Prostate gland (tissue), 2 donors: ENCODE measurements at places on chromosomes 7 and 10. TPM values are rescaled to one million over a fixed set of nuclear protein-coding genes. Genes with fewer than 3 reads are reported as not detected.

RAB19 gene
- 0.80 TPM for total RNA-seq

LIPM gene
- total RNA-seq: not detected

C7orf33 gene
- not detected for total RNA-seq

PIK3AP1 gene
- 15.6 TPM for total RNA-seq

ASAH2 gene
- total RNA-seq: 1.9 TPM

HOXA11 gene
- total RNA-seq: 9.8 TPM

CLCN1 gene
- total RNA-seq: 0.23 TPM

RABGEF1 gene
- total RNA-seq: 49.6 TPM

RTKN2 gene
- total RNA-seq: 3.6 TPM

PNLIPRP2 gene
- not detected for total RNA-seq

MICALL2 gene
- total RNA-seq: 42.0 TPM

- H3K27ac ChIP-seq: peak overlapping the region; percentile 36
- no peaks in the 10 kb centered on the region for H3K27me3 ChIP-seq
- DNase-seq: no peak
- H3K4me3 ChIP-seq: no peak overlapping the region
Measured at GRCh38 chr7:128450409-128450808, 5.3 kb upstream of the HILPDA start.

DNA sequence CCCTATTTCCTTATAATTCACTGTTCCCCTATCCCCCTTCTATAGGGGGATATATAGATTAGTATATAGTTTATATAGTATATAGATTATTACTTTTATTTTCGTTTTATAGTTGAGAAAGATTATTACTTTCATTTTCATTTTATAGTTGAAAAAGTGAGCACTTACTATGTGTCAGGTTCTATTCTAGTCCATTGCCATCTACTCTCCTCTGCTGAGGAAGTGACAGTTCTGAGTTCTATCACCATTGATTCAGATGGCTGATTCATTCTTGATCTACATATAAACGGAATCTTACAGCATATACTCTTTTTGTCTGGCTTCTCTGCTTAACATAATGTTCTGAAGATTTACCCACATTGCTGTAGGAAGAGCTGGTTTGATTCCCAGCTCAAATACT is 20.7 kb upstream of the CAV2 start:
- no peaks in the 10 kb centered on the region for H3K4me1 ChIP-seq
- H3K4me3 ChIP-seq: no peak overlapping the region
- DNase-seq: no peak
- no peak overlapping the region for H3K27ac ChIP-seq
- H3K36me3 ChIP-seq: no peaks in the 10 kb centered on the region

DNA sequence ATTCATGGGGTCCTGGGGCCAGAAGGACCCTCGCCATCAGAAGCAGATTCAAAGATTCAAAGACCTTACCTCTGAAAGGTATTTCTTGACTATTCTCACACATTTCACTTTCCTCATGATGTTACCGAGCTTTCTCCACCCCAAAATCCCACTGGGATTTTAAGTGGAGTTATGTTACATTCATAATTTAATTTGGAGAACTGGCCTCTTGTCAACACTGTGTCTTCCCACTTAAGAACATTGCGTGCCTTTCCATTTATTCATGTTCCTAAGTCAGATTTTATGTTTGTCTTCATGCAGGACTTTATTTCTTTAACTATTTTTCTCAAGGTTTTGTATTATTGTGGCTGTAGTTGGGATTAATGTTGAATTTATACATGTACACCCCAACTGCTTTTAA is 123.5 kb upstream of the BMPER start:
- H3K27me3 ChIP-seq: no peaks in the 10 kb centered on the region
- peak overlapping the region; percentile 5 for H3K27ac ChIP-seq
- H3K4me3 ChIP-seq: no peak overlapping the region
- DNase-seq: no peak

DNA sequence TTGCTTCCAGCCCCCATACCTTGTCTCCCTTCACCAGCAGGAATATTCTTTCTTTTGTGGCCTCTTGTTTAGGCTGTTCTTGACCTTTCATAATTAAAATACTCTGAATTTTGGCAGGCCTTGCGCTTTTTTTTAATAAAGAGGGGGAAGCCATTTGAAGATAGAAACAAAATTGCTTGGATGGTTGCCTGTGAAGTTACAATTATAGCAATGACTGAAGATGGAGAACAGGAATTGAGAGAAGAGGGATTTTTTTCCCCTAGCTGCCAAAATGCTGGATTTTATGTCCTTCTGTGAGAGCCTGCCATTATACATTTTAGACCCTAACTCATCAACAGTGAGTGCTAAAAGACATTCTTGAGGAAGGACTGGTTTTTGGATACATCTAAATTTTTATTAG is 24.8 kb downstream of the FGFBP3 start:
- H3K4me3 ChIP-seq: no peak overlapping the region
- DNase-seq: no peak
- H3K27ac ChIP-seq: no peak overlapping the region
- H3K27me3 ChIP-seq: no peaks in the 10 kb centered on the region
- no peaks in the 10 kb centered on the region for H3K36me3 ChIP-seq

GRCh38 chr7:55155351-55156117 is 136.7 kb downstream of the EGFR start:
- no peak for DNase-seq
- H3K27ac ChIP-seq: no peak overlapping the region
- H3K4me1 ChIP-seq: no peaks in the 10 kb centered on the region
- H3K4me3 ChIP-seq: no peak overlapping the region

GRCh38 chr7:140778975-140779374 is 82.5 kb downstream of the NDUFB2 start:
- no peak overlapping the region for H3K27ac ChIP-seq
- no peak overlapping the region for H3K4me3 ChIP-seq
- no peaks in the 10 kb centered on the region for H3K36me3 ChIP-seq
- no peak for DNase-seq

DNA sequence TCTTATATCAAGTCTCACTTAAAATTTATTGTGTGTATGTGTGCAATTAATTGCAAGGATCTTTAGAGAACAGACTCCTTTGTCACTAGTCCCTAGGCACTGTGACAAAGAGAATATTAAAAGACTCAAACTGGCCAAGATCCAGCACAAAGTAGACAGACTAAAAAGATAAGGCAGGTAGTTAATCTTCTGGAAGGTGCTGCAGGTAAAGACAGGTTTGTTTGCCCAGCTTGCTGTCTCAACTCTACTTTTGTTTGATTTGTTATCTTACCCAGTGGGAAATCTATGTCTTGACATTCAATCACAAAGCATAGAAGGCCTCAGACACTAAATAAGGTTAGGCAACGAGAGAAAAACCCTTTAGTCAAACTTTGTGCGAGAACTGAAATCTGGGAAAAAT is 807.9 kb upstream of the LRRN3 start:
- no peak overlapping the region for H3K4me3 ChIP-seq
- H3K27me3 ChIP-seq: no peaks in the 10 kb centered on the region
- no peaks in the 10 kb centered on the region for H3K4me1 ChIP-seq
- H3K36me3 ChIP-seq: no peaks in the 10 kb centered on the region
- peak; percentile 78 for DNase-seq

DNA sequence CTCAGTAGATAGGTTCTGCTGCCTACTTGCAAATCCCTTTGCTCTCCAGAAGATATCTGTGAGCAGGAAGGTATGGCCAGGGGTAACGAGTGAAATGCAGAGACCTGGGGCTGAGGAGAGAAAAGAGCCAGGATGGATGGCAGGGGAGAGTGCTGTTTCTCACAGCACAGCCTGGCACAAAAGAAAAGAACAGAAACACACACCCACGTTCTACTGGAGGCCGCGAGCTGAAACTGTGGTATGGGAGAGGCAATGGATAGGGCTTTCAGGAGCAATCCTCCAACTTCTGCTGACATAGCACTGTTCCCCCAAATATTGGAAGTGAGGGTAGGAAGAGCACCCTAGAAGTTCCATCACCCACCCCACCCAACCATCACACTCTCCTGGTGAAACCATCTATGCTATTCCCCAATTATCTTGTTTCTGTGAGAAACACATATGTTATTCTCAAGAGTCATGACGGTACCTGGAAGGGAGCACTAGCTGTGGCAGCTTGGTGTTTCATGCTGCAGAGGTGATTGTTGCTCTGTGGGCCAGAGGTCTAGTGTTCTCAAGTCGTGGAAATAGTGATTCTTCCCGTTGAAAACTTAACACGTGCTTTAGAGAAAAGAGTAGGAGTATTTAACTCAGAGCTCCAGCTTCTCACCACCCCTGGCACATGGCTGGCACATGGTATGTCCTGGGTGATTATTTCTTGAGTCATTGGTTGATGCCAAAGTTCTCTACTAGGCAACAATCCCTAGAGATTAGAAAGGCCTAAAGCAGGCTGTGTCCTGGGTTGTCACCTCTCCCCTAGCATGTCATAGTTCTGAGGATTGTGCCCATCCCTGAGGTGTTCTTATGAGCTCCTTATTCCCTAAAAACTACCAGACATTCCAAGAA is 198.3 kb downstream of the PLXNA4 start:
- H3K27ac ChIP-seq: no peak overlapping the region
- H3K36me3 ChIP-seq: no peaks in the 10 kb centered on the region
- no peaks in the 10 kb centered on the region for H3K4me1 ChIP-seq
- H3K4me3 ChIP-seq: no peak overlapping the region
- H3K27me3 ChIP-seq: no peaks in the 10 kb centered on the region

GRCh38 chr7:79936281-79936983 is 198.2 kb upstream of the GNAI1 start:
- no peak overlapping the region for H3K4me3 ChIP-seq
- H3K27ac ChIP-seq: no peak overlapping the region
- no peaks in the 10 kb centered on the region for H3K27me3 ChIP-seq
- no peaks in the 10 kb centered on the region for H3K4me1 ChIP-seq

DNA sequence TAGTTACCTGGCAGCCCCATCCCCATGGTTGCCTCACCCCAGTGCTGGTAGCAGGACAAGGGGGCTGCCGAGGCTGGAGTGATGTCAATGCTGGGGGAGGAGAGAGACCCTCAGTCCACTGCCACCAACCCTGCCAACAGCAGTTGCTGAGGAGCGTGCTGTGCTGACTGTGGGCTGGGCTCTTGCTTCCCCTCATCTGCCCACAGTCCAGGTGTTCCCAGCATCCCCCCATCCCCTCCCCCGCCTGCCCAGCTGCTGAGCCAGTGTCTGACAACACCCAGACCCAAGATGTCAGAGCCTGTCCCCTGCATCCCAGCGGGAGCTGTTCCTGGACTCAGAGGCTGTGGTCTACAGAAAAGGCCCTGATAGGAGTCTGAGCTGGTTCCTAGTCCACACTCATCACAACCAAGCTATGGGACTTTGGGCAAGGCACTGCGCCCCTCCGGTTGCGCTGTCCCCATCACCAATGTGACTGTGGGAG is 14.6 kb upstream of the PSAP start:
- H3K36me3 ChIP-seq: no peaks in the 10 kb centered on the region
- no peak overlapping the region for H3K4me3 ChIP-seq
- no peaks in the 10 kb centered on the region for H3K4me1 ChIP-seq
- DNase-seq: no peak
- H3K27ac ChIP-seq: no peak overlapping the region

DNA sequence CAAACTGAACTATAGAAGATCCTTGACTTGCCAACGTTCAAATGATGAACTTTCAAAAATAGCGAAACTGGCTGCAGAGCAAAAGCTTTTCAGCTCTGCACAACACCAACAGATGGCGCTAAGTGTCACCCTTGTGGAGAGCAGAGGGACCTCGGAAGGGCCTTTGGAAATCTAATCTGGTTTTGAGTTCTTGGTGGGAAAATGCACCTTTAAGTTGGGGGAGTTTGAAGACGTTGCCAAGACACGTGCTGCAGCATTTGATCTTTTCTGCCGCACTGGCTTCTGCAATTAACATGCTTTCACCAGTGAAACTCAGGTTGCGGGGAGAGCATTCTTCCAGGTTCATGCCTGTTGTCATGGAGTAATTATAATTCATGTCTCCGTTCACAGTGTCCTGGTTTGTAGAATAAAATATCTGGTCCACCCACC is 26.3 kb upstream of the WDR11 start:
- H3K4me1 ChIP-seq: no peaks in the 10 kb centered on the region
- no peak overlapping the region for H3K4me3 ChIP-seq
- H3K27me3 ChIP-seq: no peaks in the 10 kb centered on the region
- DNase-seq: peak; percentile 5
- H3K27ac ChIP-seq: no peak overlapping the region

DNA sequence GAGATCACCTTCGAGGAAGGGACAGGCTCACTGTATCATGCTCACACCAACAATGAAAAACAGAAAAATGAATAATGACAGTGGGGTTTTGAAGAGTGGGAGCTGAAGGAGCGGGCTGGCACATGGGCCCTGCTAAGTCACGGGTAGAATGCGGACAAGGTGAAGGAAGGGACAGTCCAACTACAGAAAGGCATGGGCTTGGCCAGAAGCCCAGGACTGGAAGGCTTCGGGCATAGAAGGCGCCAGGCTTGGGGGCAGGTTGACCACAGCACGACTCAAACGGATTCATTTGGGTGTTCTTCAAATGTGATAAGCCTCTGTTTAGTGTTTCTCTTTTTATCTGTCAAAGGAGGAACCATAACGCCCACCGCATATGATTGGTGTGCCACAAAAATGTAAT is 509.5 kb downstream of the CCSER2 start:
- H3K4me1 ChIP-seq: no peaks in the 10 kb centered on the region
- H3K4me3 ChIP-seq: no peak overlapping the region

GRCh38 chr7:101588131-101588935 is 40.8 kb downstream of the MYL10 start:
- H3K36me3 ChIP-seq: no peaks in the 10 kb centered on the region
- no peaks in the 10 kb centered on the region for H3K27me3 ChIP-seq
- no peak overlapping the region for H3K27ac ChIP-seq

GRCh38 chr7:34198231-34198641 is 292.9 kb downstream of the BMPER start:
- no peaks in the 10 kb centered on the region for H3K36me3 ChIP-seq
- DNase-seq: peak; percentile 82
- H3K27me3 ChIP-seq: no peaks in the 10 kb centered on the region
- H3K4me1 ChIP-seq: peaks cover 6% of the 10 kb centered on the region
- H3K27ac ChIP-seq: peak overlapping the region; percentile 67
- no peak overlapping the region for H3K4me3 ChIP-seq

- H3K27me3 ChIP-seq: no peaks in the 10 kb centered on the region
- peak; percentile 63 for DNase-seq
- H3K27ac ChIP-seq: peak overlapping the region; percentile 83
- H3K4me3 ChIP-seq: peak overlapping the region; percentile 44
- no peaks in the 10 kb centered on the region for H3K36me3 ChIP-seq
- no peaks in the 10 kb centered on the region for H3K4me1 ChIP-seq
Measured at GRCh38 chr7:20778063-20778721, 8.5 kb downstream of the SP8 start.

GRCh38 chr7:121160150-121161008 is 168.4 kb upstream of the WNT16 start:
- no peaks in the 10 kb centered on the region for H3K36me3 ChIP-seq
- no peak for DNase-seq
- no peak overlapping the region for H3K27ac ChIP-seq
- H3K27me3 ChIP-seq: no peaks in the 10 kb centered on the region
- no peak overlapping the region for H3K4me3 ChIP-seq
- no peaks in the 10 kb centered on the region for H3K4me1 ChIP-seq

- DNase-seq: no peak
- H3K27me3 ChIP-seq: no peaks in the 10 kb centered on the region
- no peaks in the 10 kb centered on the region for H3K4me1 ChIP-seq
- no peaks in the 10 kb centered on the region for H3K36me3 ChIP-seq
Measured at GRCh38 chr10:27447540-27447939, 56.6 kb upstream of the RAB18 start.
